ENCODE measurements at places on chromosomes 3 and 15.
A peak's percentile ranks its signal among the peaks of the same experiment; 100 is the strongest.

- no peak for DNase-seq
Measured at GRCh38 chr15:74203914-74204431, 1.4 kb upstream of the STRA6 start.

- DNase-seq: peak; percentile 16
Measured at GRCh38 chr3:65674226-65674625, 364.5 kb downstream of the MAGI1 start.

DNA sequence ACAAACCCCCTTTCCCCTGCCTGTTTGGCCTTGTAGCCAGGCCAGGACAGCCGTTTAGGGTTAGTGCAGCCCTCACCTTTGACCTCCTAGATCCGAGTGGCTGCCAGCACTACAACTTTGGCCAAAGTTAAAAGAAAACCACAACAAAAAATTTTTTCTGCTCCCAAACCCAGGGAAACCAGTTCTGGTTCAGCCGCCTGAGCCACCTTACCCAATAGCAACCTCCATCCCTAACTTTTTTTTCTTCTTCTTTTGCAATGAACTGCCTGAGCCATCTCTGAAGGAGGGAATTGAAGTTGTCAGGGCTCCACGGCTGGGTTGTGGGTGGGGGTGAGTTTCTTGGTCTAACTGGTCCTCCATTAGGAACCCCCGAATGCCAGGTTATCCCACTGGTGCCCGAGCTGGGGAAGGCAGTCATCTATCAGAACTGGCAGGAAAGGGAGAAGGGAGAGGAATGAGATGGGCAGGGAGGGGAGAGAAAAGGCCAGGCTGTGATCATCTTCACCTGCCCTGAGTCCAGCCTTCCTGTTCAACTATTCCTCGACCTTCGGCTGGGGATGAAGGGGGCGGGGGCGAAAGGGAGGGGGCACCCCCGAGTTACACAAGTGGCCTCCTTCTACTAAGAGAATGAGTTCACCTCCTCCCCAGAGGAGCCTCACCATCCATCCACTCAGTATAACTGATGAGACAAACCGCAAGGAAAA is 6.2 kb upstream of the NR2F2 start:
- DNase-seq: no peak

DNA sequence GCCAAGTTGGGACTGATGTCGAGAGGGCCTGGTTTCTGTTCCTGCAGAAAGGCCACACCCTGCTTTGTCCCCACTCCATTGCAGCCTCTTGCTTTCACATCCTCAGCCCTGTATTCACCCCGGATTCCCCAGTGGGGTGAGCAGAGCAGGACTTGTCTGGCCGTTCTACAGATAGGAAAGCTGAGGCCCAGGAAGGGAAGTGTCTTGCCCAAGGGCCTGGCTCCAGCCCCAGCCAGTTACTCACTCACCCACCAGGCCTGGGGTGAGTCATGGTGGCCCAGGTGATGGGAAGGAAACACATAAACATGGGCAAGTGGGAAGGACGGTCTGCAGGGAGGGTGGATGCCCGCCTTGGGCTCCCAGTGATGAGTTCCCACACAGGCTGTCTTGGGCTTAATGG is 6.1 kb upstream of the DUSP7 start:
- peak; percentile 59 for DNase-seq

DNA sequence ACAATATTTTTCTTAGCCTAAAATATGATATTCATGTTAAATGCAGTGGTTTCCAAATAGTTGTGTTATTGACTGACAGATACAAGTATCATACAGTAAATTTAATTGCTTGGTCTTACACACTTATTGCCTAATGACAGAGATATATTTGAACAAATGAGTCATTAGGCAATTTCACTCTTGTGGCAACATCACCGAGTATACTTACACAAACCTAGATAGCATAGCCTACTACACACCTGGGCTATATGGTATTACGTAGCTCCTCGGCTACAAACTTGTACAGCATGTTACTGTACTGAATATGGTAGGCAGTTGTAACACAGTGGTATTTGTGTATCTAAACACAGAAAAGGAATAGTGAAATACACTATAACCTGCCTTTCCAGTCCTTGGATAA is 50.3 kb downstream of the SERPINI1 start:
- no peak for DNase-seq

DNA sequence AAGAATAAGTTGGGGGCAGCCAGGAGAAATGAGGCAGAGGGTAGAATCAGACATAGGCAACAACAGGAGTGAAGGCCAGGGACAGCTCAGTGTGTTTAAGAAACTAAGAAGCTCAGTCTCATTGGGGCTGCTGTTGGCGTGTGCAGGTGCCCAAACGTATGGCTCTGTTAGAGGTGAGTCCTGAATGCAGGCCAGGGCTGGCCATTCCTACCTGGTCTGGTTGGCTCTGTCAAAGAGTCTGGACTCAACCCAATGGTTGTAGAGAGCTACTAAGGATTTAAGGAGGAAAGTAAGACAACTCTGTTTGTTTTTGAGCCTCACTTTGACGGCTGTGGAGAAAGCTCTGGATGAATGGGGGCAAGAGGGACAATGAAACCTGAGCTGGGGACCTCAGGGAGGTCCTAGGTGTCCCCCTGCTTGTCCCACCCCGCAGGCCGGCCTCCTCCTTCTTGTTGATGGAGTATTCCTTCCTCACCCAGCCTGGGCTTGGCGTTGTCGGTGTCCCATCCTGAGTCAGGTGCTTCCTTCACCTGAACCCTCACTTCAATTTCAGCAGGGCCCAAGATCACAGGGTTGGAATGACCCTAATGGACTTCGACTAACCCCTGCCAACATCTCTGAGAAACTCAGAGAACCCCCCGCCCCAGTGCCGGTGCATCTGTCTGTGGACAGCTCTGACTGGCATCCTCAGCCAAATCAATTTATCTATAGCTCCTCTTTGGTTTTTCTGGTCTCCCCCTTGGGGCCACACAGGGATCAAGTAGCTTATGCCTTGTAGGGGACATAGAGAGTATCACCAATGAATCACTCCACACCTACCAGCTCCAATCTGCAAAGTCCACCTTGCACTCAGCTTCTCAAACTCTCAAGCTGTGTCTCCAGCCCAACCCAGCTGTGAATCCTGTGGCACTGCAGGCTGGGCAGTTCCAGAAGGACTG is 8.3 kb downstream of the ITGA11 start:
- no peak for DNase-seq

DNA sequence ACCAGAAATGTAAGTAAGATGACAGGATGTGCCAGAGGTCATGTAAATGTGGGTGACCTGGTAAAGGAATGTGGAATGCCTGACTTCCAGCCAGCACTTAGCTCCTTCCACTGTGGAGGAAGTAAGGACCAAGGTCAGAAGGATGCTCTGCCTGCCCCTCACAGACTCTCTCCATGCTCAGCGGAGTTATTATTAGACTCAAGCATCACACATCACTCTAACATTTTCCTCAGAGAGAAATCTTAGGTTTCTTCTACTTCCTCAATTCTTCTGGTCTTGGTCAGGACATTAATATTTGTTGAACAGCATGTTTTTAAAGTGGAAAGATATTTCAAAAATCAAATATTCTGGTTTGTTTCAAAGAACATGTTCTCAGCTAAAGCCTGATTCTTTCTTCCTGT is 231.4 kb upstream of the WNT5A start:
- DNase-seq: no peak

DNA sequence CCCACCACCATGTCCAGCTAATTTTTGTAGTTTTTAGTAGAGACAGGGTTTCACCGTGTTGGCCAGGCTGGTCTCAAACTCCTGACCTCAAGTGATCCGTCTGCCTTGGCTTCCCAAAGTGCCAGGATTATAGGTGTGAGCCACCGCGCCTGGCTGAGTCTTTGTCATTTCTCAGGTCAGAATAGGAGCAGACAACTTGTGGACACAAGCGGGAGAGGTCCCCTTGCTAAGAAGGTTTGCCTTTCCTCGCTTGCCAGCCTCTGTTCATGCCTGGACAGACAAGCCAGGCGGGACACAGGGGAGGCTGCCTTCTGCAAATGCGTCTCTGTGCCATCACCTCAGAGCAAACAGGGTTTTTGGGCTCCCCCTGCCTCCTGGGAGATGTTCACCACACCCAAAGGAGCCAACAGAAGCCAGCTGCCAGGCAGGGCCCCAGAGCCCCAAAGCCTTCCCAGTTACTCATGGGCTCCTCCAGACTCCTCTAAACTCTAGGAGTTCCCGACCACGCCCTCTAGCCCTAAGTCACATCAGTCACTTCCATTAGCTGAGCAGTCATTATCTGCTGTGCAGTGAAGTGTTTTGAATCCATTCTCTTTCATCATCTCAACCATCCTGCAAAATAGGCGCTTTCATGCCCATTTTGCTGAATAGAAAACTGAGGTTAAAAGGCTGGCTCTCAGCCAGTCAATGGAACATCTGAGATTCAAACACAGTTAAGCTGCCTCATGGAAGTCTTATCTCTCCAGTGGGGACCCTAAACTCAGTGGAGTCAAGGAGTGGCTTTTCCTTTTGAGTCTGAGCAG is 245.0 kb downstream of the UACA start:
- DNase-seq: no peak

DNA sequence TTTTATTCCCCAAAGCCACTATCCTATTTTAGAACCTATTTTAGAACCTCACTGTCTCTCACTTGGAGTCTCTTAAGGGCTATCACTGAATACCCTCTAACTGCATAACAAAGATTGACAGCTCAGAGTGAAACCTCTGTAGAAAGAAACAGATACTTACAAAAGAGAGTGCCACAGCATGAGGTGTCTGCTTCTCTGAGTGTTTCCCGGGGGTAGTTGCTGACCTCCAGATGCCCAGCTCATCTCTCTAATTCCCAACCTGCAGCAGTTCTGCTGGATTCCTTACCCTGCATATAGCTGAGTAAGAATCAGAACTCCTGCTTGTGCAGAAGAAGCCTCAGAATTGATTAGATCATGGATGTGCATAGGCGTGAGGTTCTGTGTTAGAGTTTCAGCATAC is 34.5 kb downstream of the P3H2 start:
- DNase-seq: no peak

- DNase-seq: peak; percentile 74
Measured at GRCh38 chr3:31010491-31010890, 116.0 kb upstream of the GADL1 start.

DNA sequence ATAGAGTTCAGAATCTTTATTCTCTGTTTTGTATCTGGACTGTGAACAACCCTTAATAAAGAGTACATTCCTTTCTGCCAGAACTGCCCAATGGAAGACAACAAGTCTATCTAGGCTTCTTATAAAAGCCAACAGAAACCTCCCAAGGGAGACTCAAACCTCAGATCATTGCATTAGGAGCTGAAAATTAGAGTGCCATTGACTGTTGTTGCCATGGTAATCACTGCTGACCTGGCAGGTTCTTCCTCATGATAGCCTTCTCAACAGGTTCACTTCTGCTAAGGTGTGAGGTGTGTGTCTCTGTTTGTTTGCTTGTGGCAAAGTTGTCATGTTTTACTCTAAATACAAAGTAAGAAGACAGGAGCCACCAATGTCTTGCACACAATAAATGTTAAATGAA is 79.2 kb downstream of the TMEM108 start:
- no peak for DNase-seq

DNA sequence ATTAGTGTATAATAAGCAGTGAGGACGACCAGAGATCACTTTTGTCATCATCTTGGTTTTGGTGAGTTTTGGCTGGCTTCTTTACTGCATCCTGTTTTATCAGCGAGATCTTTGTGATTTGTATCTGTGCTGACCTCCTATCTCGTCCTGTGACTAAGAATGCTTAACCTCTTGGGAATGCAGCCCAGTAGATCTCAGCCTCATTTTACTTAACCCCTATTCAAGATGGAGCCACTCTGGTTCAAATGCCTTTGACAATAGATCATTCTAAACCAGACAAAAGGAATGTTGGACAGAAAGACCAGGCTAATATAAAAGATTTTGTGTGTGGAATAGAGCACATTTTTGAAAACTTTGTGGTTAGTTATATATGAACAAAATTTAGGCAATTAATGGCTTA is 618.5 kb upstream of the BCHE start:
- DNase-seq: no peak

- no peak for DNase-seq
Measured at GRCh38 chr3:88221726-88222125, 72.0 kb downstream of the C3orf38 start.

- DNase-seq: no peak
Measured at GRCh38 chr15:61182946-61183345, 46.2 kb downstream of the RORA start.

DNA sequence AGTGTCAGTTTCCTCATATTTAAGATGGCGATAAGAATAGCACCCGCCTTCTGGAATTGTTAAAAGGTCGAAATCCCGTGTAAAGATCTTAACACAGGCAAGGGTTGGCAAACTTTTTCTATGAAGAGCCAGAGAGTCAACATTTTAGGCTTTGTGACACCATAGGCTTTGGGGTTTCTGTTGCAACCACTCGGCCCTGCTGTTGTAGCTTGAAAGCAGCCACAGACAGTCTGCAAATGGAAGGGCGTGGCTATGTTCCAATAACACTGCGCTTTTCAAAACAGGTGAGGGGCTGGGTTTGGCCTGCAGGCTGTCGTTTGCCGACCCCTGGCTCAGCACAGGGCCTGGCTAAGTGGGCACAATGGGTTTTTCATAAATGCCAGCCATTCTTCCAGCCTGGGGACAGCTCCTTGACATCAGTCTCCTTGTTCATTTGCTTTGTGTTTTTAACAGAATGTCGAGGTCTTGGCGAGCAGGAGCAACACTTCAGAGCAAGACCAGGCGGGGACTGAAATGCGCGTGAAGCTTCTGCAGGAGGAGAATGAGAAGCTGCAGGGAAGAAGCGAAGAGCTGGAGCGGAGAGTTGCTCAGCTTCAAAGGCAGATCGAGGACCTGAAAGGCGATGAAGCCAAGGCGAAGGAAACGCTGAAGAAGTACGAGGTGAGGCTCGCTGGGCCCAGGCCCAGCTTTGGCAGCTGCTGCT is 75.2 kb upstream of the MYZAP start:
- DNase-seq: no peak

DNA sequence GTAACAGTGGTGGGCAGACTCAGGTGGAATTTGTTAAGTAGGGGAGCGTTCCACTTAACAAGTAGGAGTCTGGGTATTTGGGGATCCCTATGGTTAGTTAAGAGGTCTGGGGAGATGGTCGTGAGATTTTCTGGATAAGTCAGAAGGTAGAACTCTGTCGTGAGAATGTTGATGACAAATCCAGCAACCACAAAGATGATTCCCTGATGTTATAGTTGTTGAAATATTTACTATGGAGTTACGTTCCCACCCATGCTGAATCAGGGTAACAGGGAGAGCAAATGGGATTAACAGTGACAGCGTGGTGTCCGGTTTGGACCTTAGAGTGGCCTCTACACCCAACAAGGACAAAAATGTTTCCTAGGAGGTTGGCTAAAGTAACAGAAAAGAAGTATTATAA is 110.8 kb downstream of the MFSD1 start:
- no peak for DNase-seq

GRCh38 chr3:168168743-168169142 is 73.0 kb upstream of the GOLIM4 start:
- no peak for DNase-seq

- no peak for DNase-seq
Measured at GRCh38 chr15:56342653-56343052, 22.6 kb upstream of the TEX9 start.

DNA sequence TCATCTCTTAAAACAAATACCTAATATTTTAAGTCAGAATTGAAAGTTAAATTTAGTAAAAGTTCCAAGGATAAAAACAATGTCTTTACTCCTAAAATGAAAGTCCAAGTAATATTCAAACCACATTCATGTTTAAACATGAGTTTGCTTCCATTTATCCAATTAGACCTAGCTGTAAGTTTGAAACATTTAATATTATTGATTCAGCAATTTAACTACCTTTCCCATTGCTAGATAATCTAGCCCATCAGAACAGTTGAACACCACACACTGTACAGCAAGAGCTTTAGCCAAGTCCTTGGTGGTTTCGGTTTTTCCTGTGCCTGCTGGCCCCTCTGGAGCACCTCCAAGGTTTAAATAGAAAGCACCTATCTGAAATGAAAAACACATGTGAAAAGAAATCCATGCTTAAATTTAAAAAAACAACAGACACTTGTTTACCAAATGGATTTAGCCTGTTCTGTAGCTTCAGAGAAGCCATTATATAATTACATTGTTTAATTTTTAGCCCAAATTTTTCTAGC is 97.8 kb downstream of the DNAH12 start:
- DNase-seq: peak; percentile 79
